KG1 (cell line): ENCODE measurements at places on chromosomes 5 and 9.

DNA sequence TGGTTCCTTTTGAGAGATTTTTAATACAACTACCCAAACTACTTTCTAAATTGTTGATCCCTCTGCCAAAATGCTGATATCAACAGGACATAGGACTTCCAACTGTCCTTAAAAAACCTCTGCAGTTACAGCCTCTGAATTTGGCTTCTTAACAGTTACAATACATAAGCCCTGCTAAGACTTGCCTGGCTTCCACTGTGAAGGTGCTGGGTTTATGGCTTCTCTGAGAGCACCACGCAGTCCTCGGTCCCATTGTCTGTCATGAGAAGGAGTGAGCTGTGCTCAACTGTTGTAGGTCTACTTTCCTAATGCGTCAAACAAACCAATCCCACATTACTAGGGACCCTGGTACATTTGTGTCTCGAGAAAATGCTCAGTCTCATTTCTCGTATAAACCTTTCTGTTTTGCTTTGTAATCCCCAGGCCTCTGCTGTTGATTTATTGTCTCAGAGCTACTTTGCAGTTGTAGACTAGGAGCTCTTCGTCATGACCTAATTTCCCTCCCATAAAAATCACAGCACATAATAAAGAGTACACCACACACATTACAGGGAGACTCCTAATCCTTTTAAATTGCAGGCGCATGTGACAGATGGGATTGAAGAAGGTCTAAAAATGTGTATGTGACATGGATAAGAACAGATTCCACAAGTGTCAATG, 274.9 kb downstream of the NR3C1 start:
- no peak for DNase-seq

- no peak for DNase-seq
Measured at GRCh38 chr9:137759117-137759516, 118.5 kb upstream of the CACNA1B start.

- no peak for DNase-seq
Measured at GRCh38 chr9:104506565-104506964, 2.5 kb downstream of the OR13F1 start.

- no peak for DNase-seq
Measured at GRCh38 chr9:86287013-86287412, 4.7 kb upstream of the ISCA1 start.

GRCh38 chr5:16675806-16676205, 59.0 kb upstream of the RETREG1 start:
- DNase-seq, result no peak

- DNase-seq, result no peak
Measured at GRCh38 chr9:15280647-15281046, 26.4 kb downstream of the TTC39B start.

GRCh38 chr5:178553517-178553916, 36.7 kb downstream of the COL23A1 start:
- DNase-seq, result no peak

- DNase-seq, result peak; percentile 57
Measured at GRCh38 chr5:179732918-179733771, 523 bp downstream of the MAML1 start.

DNA sequence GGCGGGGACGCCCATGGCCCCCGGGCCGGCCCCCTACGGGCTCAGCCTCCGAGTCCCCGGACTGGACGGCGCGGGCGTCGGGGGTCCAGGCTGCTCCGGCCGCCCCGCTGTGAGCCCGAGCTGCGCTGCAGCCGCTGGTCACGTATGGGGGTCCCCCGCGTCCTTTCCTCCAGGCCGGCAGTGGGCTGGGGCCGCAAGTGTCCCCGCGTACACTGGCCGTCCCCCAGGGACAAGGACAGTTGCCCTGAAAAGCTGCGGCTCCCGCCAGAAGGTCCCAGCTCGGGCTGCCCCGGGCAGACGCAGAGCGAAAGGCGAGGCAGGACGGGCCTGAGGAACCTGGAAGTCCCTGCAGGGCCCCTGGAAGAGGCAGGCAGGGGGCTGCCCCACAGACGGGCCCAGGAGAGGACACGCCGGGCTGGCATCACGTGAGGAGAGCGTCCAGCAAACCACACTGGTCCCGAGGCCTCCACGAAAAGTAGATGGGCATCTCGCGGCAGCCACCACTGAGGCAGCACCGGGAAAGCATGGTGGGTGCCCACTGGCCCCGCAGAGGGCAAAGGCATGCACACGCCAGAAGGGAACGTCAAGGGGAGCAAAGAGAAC, 3.3 kb upstream of the NKD2 start:
- DNase-seq, result no peak

DNA sequence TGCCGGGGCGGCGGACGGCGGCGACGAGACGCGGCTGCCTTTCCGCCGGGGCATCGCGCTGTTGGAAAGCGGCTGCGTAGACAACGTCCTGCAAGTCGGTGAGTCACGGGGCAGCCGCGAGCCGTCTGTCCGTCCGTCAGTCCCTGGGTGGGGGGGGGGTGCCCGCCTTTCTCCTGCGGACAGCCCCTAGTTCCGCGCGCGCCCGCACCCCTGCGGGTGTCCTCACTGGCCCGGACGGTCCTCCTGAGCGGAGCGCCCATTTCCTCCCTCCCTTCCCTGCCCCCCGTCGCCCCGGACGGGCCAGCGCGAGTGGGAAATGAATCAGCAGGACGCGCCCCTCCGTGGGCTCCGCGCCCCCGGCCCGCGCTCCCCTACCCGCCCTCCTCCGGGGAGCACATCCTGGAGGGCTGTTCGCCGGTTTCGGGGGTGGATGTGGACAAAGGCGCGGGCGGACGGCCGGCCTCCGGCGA, 828 bp downstream of the ZSWIM6 start:
- DNase-seq, result no peak

DNA sequence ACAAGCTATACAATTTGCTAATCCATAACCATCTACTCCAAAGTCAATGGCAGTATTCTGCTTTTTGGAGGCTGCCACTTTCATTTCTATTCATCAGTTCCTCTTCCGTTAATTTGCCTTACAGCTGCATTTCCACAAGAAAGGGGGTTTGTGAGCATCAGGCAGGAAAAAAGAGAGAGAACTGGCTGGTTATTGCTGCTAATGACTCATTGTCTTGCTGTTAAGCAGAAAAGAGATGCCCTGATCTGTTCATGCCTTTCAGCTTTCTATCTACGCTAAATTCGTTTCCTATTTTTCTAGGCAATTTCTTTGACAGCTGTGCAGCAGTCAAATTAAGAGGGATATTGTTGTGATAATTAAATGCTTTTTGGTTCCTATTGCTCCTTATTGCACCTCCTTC, 65.9 kb upstream of the GNAQ start:
- peak; percentile 40 for DNase-seq

DNA sequence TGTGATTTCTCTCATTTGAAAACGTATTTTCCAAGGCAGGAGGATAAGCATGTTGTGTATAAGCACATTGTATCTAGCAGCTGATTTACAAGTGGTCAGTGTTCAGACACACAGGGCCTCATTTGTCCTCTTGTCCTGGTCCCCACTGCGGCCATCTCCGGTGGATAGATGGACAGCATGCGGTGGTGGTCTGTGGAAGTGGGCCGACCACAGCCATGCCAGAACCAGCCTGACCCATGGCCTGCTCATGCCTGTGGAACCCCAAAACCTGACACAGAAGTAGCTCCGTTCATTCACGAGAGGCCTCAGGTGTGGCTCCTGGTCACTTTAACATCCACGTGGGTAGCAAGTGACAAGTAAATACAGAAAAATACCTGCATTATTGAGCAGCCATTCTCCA, 14.6 kb downstream of the IRX2 start:
- no peak for DNase-seq

DNA sequence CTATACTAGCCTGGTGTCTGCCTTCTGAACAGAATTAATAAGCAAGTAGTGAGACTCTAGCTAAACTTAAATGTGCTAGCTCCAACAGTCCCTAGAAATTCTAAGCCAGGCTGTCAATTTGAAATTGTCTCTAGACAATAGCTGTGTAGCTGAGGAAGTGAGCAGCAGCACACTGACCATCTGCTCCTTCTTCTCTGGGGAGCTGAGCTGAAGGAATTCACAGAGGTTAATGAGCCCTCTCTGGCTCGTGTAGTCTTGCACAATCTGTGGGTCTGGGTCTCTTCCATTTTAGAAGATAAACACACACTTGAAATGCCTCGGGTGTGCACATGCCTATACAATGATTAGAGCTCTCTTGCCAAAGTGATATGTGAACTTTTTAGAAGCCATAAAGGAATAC, 63.5 kb upstream of the BARX1 start:
- no peak for DNase-seq

DNA sequence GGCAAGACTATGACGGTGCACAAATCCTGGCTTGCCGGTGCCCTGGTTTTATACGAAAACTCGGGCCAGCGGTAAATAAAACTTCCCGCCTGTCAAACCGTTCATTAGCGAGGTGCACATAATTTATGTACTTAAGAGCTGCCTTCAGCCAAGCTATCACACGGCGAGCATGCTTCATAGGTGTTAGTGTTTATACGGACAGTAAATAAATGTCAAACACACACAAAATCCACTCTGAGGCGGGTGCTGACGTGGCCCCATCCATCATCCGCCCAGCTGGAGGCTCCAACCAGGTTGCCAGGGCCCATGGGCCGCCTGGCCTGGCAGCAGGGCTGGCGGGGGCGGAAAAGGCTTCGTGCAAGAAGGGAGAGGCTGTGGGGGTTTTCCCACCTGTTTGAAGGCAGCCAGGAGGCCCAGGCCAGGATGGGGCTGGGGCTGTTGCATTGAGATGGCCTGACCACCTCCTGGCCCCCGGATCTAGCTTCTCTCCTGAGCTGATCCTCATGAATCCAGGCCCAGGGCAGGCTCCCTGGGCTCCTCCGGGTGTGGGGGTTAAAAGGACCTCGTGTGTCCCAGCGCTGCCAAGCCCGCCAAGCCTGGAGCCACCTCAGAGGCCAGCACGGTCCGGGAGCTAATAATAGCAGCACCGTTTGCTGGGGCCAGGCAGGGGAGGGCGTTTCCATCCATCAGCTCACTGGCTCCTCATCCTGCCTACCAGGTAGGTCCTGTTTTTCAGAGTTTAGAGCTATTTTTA, 43.2 kb downstream of the BARX1 start:
- no peak for DNase-seq

DNA sequence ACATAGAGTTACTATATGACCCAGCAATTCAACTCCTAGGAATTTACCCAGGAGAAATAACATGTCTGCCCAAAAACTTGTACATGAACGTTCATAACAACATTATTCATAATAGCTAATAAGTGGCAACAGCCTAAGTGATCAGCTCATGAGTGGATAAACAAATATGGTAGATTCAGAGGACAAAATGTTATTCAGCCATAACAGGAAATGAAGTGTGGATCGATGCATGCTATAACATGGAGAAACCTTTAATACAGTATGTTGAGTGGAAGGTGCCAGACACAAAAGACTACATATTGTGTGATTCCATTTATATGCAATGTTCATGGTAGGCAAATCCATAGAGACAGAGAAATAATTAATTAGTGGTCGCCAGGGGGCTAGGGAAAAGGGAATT, 22.3 kb upstream of the NR3C1 start:
- no peak for DNase-seq

DNA sequence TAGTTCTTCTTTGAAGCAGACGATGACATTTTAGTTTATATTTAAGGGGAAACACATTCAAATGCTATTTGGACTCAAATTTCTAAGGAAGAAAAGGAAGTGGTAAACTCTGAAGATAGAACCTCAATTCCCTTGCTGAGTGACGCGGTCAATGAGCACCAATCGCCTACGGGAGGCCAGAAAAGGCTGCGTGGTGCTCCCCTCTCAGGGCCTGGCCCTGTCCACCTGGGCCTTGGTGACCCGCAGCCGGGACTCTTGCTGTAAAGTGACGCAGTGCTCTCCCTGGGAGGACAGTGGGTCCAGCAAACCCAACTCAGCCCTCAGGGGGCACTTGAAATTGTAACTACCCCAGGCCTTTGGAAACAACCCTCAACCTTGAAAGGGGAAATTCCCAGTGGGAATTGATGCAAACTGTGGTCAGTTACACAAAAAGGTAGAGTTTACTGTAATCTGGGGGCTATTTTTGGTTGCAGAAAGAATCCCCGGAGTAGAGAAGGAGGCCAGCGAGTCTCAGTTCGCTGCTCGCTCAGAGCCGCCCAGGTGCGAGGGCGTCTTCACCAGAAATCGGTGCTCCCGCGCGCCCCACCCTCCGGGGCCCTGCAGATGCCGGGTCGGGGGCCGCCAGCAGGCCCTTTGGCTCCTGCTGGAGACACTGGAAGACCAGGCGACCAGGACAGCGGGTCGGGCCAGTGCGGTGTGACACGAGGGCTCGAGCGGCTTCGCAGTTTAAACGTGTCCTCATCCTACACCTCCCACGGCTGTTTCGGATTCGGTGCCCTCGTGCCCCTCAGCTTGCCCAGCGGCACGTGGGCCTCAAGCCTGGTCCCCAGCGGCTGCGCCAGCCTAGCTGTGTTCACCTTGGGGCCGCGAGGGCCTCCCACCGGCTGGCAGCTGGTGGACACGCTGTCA, 1.4 kb upstream of the ANKRD33B start:
- DNase-seq, result no peak

GRCh38 chr5:25955337-25955736, 1083.0 kb downstream of the CDH9 start:
- no peak for DNase-seq

GRCh38 chr5:137822158-137822764, 45.4 kb upstream of the MYOT start:
- no peak for DNase-seq

GRCh38 chr5:107510125-107510524, 160.6 kb downstream of the EFNA5 start:
- no peak for DNase-seq

GRCh38 chr9:106032978-106033377, 338.6 kb downstream of the TMEM38B start:
- DNase-seq, result no peak

GRCh38 chr9:117081641-117082317, 333.1 kb downstream of the ASTN2 start:
- DNase-seq, result no peak

DNA sequence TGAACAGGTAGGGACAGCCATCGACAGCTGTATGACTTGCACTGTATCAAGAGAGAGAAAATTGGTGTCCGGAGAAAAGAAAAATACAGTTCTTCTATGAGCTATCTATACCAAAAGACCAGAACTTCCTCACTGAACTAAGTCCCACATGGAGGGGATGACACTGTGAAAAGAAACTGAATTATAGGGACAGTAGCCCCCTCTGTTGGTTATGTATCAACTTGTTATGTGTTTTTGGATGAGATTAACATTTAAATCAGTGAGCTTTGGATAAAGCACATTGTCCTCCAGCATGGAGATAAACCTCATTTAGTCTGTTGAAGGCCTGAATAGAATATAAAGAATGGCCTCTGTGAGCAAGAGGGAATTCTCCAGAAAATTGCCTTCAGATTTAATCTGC, 176.6 kb upstream of the SH3GL2 start:
- DNase-seq, result peak; percentile 1

GRCh38 chr5:175829813-175830585, 41.4 kb upstream of the CPLX2 start:
- DNase-seq, result no peak

DNA sequence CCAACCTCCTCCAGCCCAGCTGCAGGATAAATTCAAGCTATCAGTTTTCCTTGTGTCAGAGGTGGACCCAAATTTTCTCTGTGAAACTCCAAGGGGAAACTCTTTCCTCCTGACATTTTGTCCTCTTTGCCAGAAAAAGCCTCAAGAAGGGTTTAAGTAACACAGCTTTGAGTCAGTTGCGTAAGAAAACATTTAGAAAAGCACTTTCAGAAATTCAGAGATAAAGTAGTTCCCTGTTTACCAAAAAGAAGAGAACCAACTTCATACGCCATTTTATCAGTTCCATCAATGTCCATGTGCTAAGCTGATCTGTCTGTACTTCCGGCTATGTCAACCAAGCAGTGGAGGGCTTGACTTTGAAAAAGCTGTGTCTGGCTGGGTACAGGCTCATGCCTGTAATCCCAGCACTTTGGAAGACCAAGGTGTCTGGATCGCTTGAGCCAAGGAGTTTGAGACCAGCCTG, 19.9 kb upstream of the SUSD1 start:
- no peak for DNase-seq

- DNase-seq, result no peak
Measured at GRCh38 chr5:36705055-36705454, 98.6 kb downstream of the SLC1A3 start.
